Osteoblast (primary cell): ENCODE measurements at places on chromosomes 2 and 18. TPM values are rescaled to one million over a fixed set of nuclear protein-coding genes. Genes with fewer than 3 reads are reported as not detected.

The HRH4 gene
- under 0.01 TPM in 2 replicates for total RNA-seq

The TMEFF2 gene
- total RNA-seq = under 0.01 TPM in 2 replicates

The SERPINB3 gene
- total RNA-seq = not detected in 2 replicates

The ESCO1 gene
- 19.9 and 21.2 TPM in 2 replicates for total RNA-seq

The CDH2 gene
- 75.6 and 78.7 TPM in 2 replicates for total RNA-seq

The REG1B gene
- total RNA-seq = not detected in 2 replicates

The RGPD3 gene
- 0.36 and 0.59 TPM in 2 replicates for total RNA-seq

The EIF4E2 gene
- 70.6 and 83.7 TPM in 2 replicates for total RNA-seq

The LONRF2 gene
- under 0.01 TPM in 2 replicates for total RNA-seq

The CAB39 gene
- 53.2 and 56.6 TPM in 2 replicates for total RNA-seq

The OSR1 gene
- total RNA-seq = 15.2 and 20.9 TPM in 2 replicates
